H4 (cell line): ENCODE measurements at places on chromosomes 7 and 10. TPM values are rescaled to one million over a fixed set of nuclear protein-coding genes. Genes with fewer than 3 reads are reported as not detected.

Gene NUTM2D
- 0.35 and 0.45 TPM in 2 replicates for total RNA-seq

Gene GRID2IP
- not detected in 2 replicates for total RNA-seq

Gene AKAP9
- total RNA-seq, result 15.8 and 17.3 TPM in 2 replicates

Gene SMIM30
- total RNA-seq, result 131 and 137 TPM in 2 replicates

DNA sequence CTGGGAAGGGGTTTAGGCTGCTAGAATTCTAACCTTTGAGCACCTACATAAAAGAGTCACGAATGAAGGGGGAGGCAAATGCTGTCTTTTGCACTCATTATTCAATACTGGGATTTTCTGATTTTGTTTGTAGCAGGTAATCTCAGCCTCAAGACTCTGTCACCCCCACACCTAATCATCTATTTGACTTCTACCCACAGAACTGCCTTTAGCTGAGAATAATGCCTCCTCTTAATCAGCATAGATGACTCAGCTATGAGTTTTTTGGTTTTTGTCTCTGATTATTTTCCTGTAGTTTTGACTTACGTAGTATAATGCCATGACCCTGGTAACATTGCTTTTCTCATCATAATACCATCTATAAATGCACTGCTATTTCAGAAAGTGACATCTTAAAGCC is 42.7 kb upstream of the CACNB2 start:
- DNase-seq, result no peak

GRCh38 chr10:37789590-37789989 is 67.8 kb downstream of the ZNF248 start:
- DNase-seq, result no peak
